ENCODE measurements at places on chromosomes 4 and X.

- DNase-seq, result no peak
These were observed 90.2 kb downstream of the NHS start for GRCh38 chrX:17465201-17465600.

DNA sequence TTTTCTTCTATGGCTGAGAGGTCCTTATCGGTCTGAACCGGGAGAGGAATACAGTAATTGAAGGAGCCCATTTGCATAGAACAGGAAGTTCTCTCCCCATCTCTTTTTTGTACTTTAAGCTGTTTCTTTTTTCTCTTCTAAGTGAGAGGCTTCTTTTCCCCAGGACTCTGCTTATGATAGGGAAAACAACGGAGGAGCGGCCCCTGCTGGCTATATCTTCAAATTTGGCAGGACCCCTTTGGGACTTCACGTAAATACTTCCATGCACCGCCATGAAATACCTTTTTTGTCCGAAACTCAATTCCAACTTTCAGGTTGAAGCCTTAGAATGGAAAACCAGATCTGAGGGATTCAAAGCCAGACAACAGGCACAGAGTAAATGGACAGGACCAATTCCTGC, 1153.0 kb upstream of the INTU start:
- DNase-seq, result no peak

- DNase-seq, result no peak
These were observed at the start of gene DUSP9 for GRCh38 chrX:153646620-153647373. TSS of gene DUSP9 (plus strand) at chrX:153647203. CDS start at chrX:153647954, 751 bp downstream.

GRCh38 chrX:106774981-106775380, 27.5 kb upstream of the TBC1D8B start:
- DNase-seq, result no peak

- DNase-seq, result no peak
These were observed 164.1 kb downstream of the GASK1B start for GRCh38 chr4:158008551-158009218.

Measured in activated naive CD4-positive, alpha-beta T cell (primary cell).